ENCODE measurements at places on chromosomes 7 and 10.

DNA sequence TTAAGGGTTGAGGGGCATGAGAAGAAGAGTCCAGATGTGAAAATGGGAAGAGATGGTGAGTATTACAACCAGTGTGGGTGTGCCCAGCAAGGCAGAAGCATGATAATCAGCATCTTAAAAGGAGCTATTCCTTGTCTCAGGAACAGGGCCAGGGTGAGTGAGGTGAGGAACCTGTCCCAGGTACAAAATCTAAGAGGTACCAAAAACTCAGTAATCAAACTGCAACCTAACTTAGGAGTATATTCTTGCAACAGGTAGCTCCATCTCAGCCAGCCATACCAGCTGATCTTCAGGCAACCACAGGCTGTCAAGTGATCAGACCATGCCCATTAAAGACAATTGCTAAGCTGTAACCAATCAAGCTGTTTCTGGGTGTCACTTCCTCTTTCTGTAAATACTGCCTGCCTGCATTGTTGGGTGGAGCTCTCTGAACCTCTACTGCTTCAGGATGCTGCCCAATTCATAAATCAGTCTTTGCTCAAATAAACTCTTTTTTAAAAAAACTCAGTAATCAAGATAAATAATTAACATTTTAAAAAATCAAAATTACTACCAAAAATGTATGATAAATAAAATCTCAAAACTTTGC, 7.4 kb downstream of the KEL start:
- DNase-seq = no peak

- DNase-seq = no peak
These were observed 17.8 kb downstream of the GIMAP8 start for GRCh38 chr7:150468241-150468640.

GRCh38 chr7:121433775-121434174, 37.7 kb upstream of the FAM3C start:
- no peak for DNase-seq

DNA sequence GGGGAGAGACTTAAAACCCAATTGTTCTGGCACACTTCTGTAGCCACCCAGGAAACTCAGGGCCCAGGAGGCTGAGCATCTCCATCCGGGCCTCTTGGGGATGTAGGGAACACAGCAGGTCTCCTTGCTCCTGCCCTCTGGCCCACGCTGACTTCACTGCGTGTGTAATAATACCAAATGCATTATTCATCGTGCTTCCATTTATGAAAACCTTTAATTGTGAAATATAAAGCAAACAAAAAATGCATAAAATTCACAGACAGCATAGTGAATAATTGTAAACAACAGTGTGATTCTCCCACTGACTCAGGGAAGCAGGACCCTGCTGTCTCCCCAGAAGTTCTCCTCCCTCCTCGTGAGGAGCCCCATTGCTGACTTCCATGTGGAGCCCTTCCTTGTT, 70.3 kb upstream of the SHH start:
- DNase-seq = no peak

- DNase-seq = no peak
These were observed 19.4 kb upstream of the ANTXRL start for GRCh38 chr10:46267132-46267985.

DNA sequence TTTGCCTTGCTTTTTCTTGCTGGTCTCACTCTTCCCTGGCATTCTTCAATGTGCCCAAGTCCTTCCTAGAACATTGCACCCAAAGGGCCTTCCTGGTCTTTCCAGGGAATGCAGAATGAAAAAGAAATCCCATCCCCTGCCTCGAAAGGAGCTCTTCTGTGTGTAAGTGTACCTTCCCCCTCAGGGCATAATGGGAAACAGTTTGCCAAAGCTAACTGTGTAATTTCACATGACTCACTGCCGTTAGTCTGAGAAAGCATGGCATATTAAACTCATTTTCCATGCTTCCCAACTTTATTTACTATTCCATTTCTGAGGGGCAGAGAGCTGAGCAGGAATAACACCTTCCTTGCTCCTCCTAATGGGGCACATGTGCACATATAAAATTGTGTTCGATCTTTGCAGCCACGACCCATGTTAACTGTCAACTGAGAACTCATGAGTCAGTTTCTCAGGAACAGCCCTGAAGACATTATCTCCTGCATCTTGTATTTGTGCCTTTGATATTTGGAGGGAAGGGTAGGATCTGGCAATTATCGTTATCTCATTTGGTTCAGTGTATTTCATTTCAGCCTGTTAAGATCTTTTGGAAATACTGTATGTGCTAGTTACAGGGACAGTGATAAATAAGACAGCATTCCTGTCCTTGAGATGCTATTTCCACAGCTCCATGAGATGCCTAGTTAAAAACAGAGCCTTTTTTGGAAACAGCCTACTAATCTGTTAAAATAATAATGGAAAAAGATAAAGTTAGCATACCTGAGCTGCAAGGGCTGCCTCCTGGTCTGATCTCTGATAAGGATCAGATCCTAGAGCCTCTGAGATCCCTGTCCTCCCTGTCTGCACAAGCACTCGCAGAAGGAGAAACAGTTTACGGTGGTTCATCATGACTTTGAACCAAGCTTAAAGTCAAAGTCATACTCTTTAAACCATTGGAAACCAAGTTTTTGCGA, 42.3 kb downstream of the IKZF1 start:
- no peak for DNase-seq

GRCh38 chr7:136664537-136664936, 203.9 kb upstream of the CHRM2 start:
- no peak for DNase-seq

GRCh38 chr7:1725766-1726630, 55.9 kb downstream of the ELFN1 start:
- no peak for DNase-seq

GRCh38 chr7:5065107-5065407, 19.4 kb downstream of the RBAK start:
- no peak for DNase-seq

- no peak for DNase-seq
These were observed 192.6 kb downstream of the MGMT start for GRCh38 chr10:129659508-129660268.

DNA sequence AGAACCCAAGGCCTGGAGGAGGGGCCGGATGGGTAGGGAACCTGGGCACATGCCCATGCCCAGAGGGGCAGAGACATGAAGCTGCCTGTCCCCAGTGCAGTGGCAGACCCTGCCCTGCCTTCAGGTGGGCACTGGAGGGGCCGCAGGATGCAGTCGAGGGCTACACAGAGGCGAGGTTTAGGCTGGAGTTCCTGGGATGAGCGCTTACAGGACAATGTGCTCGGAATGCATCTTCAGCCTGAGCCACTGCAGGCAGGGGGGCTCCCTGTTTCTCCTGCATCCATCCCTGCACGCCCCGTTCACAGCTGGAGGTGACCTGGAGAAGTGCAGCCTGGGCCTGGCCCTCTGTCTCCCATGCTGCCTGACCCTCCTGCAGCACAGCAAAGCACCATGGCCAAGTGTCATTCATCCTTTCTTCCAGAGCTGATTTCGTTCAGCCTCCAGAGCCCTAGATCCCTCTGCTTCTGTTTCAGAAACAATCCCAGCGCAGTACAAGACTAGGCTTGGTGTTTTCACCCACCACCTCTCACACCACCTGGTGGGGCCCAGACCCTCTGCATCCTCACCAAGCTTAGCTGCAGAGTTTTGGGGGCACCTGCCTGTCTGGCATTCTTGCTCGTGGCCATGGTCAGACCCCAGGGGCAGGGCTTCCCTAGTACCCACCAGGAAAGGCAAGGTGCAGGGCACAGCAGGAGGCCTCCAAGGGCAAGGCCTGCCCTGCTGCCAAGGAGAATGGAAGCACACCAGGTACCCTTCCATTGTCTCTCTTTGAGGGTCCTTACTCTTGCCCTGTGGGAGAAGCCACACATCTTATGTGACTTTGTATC, 311.9 kb downstream of the TCERG1L start:
- DNase-seq = no peak

DNA sequence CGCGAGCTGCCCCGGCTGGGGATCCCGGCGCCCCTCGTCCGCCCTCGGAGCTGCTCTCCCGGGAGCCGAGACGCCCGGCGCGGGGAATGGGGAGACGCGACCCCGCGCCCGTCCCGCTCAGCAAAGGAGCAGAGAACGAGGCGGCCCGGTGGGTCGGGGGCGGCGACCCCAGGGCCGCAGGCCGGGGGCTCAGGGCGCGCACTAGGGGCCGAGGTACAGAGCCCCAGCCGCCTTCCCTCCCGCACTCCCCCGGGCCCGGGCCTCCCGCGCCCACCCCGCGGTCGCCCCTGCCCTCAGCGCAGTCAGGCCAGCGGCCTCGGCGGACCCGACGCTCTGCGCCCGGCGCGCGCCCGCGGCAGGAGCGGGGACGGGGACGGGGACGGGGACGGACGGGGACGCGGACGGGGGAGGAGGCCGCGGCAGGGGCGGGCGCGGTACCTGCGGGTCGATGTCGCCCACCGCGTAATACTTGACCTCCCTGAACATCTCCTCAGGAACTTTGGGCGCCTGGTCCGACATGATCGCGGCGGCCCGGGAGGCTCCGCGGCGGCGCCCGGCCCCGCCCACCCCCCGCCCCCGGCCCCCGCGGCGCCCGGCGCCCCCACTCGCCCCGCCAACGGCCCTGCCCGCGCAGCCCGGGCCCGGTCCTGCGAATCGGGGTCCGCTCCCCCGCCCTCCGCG, 373 bp downstream of the PAXIP1 start:
- DNase-seq = peak; percentile 88

GRCh38 chr7:30445770-30446169, 32.8 kb downstream of the NOD1 start:
- DNase-seq = no peak

- no peak for DNase-seq
These were observed at the start of gene OR2F2 for GRCh38 chr7:143934526-143935325. Gene OR2F2 (plus strand): TSS chr7:143935233. CDS start chr7:143935233, 0 bp downstream.

GRCh38 chr10:110946496-110946895, 27.1 kb downstream of the SHOC2 start:
- DNase-seq = no peak

DNA sequence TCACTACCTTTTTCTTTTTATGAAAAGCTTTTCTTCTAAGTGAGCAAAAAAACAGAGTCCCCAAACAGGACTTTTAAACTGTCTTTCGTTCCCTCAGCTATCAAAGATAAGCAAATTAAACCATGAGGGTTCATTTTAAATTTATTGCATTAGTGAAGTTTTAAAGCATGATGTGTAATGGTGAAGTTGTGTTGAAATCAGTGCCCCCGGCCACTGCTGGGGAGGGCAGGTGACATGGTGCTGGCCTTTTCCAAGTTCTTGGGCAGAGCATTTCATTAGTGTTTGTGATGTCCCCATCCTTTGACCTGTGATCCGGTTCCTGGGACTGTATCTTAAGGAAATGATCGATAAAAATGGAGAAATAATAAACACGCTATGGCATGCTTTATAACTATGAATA, 96.0 kb downstream of the EEPD1 start:
- DNase-seq = no peak

- no peak for DNase-seq
These were observed 6.1 kb downstream of the LRRTM3 start for GRCh38 chr10:66931949-66932343.

DNA sequence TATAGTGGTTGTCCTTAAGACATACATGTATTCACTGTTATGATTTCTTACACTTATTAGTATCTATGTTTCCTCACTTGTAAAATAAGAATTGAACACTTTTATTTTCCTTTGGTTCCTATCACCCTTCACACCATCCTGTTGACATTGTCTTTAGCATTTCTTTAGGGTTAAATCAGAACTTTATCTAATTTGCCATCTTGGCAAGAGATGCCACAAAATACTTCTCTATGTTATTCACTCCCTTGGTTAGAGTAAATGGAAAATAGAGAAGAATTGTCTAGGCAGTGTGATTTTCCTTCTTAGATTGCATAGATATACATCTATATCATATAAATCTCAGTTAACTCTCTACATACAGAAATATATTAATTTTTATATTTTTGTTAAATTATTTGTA, 204.7 kb downstream of the SEMA3D start:
- DNase-seq = no peak

- DNase-seq = peak; percentile 52
These were observed 566 bp downstream of the ASNS start for GRCh38 chr7:97871659-97872024.

GRCh38 chr10:5930272-5930671, 40.2 kb downstream of the FBH1 start:
- no peak for DNase-seq

GRCh38 chr7:53426145-53426750, 390.8 kb downstream of the POM121L12 start:
- no peak for DNase-seq

DNA sequence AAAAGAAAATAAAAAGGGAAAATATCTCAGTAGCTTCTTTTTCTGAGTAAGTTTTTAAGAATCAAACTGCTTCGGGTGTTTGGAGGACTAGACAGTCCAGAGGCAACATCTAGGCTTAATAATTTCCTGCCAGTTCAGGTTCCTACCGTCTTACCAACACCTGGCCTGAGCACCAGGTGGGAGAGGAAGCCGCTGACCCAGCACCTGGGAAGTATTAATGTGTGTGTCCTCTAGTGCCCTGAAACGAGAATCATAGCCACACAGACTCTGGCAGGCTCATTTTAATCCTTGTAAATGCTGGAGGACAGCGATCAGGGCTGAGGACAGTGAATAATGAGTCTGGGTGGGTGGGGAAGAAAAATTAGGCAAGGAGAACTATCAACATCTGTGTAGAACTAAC, 137.4 kb downstream of the ZNF438 start:
- DNase-seq = no peak

GRCh38 chr10:128498378-128498730, 372.1 kb upstream of the MKI67 start:
- DNase-seq = peak; percentile 44

GRCh38 chr7:157506268-157506667, 169.5 kb downstream of the DNAJB6 start:
- no peak for DNase-seq

All from iPS-NIHi11 (cell line).